ENCODE measurements at places on chromosomes 2 and 18.

DNA sequence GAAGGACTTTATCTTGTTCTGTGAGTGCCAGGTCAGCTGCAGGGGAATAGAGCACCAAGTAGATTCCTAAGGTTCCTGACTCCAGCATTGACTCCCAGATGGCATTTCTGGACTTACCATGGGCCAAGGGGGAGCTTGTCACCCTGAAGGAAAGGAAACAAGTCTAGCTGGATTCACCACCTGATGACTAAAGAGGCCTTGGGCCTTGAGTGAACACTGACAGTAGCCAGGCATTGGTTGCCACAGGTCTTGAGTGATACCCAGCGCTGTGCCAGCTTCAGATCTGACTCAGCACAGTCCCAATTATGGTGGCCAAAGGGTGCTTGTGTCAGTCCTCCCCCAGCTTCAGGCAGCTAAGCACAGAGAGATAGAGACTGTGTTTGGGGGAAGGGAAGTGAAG lies 40.1 kb upstream of the CAPN13 start:
- DNase-seq = no peak

- DNase-seq = no peak
These were observed 419.4 kb downstream of the MEIS1 start for GRCh38 chr2:66854298-66854697.

DNA sequence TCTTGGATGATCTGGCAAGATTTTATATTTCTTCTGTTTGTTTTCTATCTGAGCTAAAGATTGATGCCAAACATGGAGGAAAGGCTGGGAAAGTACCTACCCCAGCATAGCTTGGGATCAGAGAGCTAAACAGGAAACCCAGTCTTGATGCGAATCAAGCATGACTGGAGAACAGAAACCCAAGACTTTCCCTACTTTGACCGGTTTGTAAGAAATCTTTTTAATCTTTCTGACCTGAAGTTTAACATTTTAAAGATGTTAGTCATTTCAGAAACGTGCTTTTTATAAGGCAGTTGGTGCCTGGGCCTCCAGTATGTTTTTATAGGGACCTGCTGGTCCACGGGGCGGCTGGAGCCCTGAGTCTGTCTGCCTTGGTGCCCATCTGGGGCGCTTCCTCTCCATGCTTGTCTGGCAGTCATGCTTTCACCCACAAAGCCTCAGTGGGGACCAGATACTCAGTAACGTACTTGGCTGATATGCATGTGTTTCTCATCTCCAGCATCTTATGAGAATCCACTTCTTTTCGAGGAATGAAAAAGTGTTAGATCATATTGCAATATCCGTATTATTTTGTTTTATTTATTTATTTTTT lies 266.5 kb downstream of the PTGR3 start:
- DNase-seq = peak; percentile 10

DNA sequence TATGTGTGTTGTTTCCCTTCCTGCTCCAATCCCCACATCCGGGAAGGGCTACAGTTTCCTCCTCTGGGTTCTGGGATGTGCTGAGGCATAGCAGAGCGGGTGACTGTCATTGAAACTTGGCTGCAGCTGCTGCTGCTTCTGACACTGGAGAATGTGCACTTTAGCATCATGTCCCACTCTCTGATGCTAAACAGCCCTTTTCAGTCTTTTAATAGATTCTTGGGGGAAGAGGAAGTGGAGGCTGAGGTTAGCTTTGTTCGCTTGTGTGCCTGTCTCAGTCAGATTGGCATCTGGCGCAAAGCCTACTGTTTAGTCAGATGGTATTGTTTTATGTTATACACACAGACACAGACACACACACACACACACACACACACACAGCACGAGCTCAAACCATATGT lies 136.5 kb upstream of the RND3 start:
- DNase-seq = peak; percentile 89

- no peak for DNase-seq
These were observed 49.3 kb downstream of the KCNG2 start for GRCh38 chr18:79846936-79847557.

Data from endothelial cell of umbilical vein (primary cell).